GM23338 (cell line): ENCODE measurements at places on chromosomes 6 and 20.
A peak's percentile ranks its signal among the peaks of the same experiment; 100 is the strongest.

DNA sequence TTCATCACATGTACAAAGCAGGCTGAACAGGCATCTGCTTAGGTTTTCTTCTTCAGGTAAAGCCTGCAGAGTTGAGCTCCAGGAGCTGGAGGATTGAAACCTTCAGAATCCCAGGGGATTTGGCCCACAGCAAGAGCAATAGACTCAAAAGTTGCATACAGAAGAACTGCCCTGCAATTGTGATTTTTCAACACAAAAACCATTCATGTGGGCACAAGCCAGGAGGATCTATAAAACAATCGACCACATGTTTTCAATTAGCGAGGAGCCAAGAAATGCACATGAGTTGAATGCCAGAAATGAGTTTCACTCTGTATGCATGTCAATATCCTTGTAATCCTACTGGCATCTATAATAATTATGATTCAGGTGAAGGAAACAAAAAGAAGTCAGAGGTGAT, 576.4 kb downstream of the HDGFL1 start:
- DNase-seq: no peak

GRCh38 chr20:59316911-59317731, 16.7 kb downstream of the EDN3 start:
- no peak for DNase-seq

DNA sequence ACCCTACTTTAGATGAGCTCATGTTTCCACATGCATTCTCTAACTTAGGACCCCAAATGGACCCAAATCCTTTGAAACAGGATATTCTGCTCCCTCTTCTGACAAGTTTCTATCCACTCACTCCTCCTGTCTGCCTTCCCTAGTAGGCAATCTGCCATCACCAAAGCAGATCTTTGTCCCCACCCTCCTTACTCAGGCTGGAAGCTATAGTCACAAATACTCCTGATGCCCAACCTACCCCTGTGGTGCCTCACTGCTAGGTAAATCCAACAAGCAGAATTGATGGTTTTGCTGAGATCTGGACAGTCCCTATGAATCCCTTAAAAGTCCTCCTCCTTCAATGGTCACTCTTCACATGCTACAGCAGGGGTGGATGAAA, 21.7 kb downstream of the ELOVL5 start:
- DNase-seq: no peak

- DNase-seq: no peak
Observed at GRCh38 chr6:162922563-162923166, 194.9 kb downstream of the PACRG start.

GRCh38 chr6:23244300-23244699, 674.9 kb downstream of the HDGFL1 start:
- DNase-seq: no peak

- no peak for DNase-seq
Observed at GRCh38 chr6:76772951-76773350, 690.3 kb downstream of the HTR1B start.

DNA sequence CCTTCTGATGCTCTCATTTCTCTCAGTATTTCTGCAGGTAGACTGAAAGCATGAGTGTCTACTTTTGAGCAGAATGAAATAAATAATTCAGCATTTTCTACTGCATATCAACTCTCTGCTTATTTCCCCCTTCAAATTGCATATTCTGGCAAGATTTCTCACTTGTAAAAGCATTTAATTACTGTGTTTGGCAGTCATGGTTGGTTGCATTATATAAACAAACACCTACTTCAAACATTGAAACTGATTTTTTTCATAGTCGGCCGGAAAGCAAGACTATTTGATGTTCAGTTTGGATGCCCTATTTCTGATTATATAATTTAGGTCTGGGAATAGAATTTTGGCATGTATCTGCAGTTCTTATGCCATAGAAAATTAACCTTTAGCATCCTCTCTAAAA, 73.1 kb downstream of the PLEKHG1 start:
- no peak for DNase-seq

- no peak for DNase-seq
Observed at GRCh38 chr20:36483209-36483918, 58.0 kb upstream of the MYL9 start.

DNA sequence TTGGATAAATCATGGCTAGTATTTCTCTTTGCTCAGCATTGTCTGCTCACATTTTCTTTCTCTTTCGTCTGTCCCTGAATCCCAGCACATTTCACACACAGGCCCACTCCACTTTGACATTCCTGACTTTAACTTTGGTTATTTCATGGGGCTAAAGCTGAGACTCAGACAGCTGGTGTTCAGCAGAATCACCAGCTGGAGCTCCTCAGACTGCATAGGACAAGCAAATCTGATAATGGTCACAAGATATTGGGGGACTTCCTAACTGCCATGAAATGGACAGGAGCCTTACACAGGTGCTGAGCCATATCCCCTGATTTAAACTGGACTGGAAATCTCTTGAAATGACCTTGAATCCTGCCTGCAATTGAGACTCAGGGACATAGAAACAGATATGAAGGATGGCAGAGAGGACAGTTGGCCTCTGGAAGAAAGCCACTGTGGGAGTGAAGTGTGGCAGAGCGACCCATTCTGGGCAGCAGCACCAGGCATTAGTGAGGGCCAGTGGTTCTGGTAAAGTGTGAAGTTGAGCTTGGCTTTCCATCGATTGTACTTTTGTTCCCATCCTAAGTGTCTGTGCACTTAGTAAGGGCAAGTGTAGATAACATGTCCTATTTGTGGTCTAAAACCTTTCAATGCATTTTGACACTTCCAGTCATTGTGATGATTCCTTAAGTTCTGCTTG, 10.0 kb upstream of the IFNGR1 start:
- DNase-seq: no peak

DNA sequence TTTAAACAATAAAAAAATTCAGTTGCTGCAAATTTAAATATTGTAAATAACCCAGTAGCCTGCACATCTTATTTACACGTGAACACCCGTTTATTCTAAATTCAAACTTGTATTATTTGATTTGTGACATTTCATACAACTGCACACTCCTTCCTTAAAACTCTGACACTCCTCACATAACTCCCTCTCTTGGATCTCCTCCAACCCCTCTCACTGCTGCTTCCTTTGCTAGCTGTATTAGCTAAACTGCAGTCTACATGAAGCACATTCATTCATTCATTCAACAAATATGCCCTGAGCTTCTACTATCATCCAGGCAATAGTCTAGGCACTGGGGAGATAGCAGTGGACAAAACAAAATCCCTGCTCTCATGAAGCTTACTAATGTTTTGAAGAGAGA, 47.0 kb downstream of the FBXL4 start:
- no peak for DNase-seq

GRCh38 chr6:136113736-136114173, 136.4 kb downstream of the MTFR2 start:
- peak; percentile 70 for DNase-seq

GRCh38 chr6:94144807-94145206, 725.4 kb upstream of the EPHA7 start:
- no peak for DNase-seq

- DNase-seq: no peak
Observed at GRCh38 chr6:170076466-170077165, 214.3 kb downstream of the DLL1 start.
